ENCODE measurements at places on chromosomes 6 and 20. TPM values are rescaled to one million over a fixed set of nuclear protein-coding genes. Genes with fewer than 3 reads are reported as not detected.

DNA sequence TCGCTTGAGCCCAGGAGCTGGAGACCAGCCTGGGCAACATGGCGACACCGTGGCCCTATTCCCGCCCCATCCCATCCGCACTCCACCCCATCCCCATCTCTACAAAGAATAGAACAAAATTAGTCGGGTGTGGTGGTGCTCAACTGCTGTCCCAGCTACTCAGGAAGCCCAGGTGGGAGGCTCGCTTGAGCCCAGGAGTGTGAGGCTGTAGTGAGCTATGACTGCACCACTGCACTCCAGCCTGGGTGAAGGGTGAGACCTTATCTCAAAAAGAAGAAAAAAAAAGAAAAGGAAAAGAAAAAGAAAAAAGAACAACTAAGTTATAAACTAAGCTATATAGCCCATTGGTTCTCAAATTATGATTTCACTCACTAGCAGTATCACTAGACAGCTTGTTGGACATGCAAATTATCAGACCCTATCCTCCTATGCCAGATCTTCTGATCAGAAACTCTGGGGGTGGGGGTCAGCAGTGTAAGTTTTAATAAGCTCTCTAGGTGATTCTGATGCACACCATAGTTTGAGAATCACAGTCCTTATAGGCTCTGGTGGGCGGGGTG, 491 bp upstream of the ITCH start:
- DNase-seq, result peak; percentile 73
- H3K27ac ChIP-seq, result peak overlapping the region; percentile 95
- peaks cover 47% of the 10 kb centered on the region for H3K4me1 ChIP-seq
- peak overlapping the region; percentile 86 for H3K4me3 ChIP-seq

DNA sequence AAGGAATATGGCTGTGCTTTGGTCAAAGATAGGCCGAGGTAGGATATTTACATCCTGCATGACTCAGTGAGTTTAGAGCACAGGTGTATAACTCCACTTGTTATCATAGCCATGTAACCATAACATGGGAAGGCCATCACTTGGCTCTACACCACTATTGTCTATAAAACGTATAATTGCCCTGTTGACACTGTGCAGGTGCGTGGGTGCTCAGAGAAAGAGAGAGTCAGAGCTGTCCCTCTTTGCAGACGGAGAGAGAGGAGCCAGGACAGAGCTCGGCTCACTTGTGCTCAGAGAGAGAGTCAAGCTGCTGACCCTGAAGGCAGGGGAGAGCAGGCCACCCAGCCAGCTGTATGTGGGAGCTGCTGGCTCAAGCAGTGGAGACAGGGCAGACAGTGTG, 46.0 kb downstream of the OR2B6 start:
- peaks cover 6% of the 10 kb centered on the region for H3K27me3 ChIP-seq
- no peaks in the 10 kb centered on the region for H3K36me3 ChIP-seq

TMEM217 gene
- not detected for total RNA-seq

GRCh38 chr6:35476004-35476403, 7.8 kb downstream of the RPL10A start:
- peaks cover 46% of the 10 kb centered on the region for H3K36me3 ChIP-seq
- no peak overlapping the region for H3K4me3 ChIP-seq
- no peak for DNase-seq
- H3K27me3 ChIP-seq, result no peaks in the 10 kb centered on the region
- no peak overlapping the region for H3K27ac ChIP-seq

DNA sequence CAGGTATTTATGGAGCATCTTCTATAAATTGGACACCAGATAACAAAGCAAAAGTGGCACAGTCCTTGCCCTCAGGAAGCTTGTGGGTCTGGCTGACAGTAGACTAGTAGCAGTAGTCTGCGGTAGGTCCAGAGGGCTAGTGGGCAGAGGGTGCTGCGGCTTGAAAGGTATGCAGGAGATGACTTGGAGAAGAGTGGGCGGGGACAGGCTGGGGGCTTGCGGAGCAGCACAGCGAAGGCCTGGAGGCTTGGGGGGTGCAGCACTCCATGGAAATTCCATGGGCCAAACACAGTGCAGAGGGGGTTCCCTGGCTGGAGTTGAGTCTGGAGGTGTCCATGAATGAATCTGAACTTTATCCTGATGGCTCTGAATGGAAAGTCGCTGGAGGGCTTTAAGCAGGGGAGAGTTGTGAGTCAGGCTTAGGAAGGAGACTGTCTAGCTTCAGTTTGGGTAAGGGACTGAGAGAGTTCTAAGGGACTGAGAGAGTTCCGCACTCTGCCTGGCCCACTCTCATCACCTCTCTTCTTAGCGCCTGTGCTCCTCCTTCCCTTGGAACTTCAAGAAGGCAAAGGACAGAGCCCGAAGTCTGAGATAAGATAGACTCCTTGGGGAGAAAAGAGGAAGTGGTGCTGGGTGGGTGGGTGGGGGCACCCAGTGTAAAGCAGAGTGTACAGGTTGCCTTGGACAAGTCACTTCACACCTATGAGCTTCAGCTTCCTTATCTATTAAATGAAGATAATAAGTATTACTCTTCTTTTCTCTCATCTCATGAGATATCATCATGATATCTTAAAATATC, 8.8 kb downstream of the PKIG start:
- H3K27me3 ChIP-seq, result no peaks in the 10 kb centered on the region
- DNase-seq, result no peak
- H3K36me3 ChIP-seq, result peaks cover 33% of the 10 kb centered on the region
- peaks cover 67% of the 10 kb centered on the region for H3K4me1 ChIP-seq

DNA sequence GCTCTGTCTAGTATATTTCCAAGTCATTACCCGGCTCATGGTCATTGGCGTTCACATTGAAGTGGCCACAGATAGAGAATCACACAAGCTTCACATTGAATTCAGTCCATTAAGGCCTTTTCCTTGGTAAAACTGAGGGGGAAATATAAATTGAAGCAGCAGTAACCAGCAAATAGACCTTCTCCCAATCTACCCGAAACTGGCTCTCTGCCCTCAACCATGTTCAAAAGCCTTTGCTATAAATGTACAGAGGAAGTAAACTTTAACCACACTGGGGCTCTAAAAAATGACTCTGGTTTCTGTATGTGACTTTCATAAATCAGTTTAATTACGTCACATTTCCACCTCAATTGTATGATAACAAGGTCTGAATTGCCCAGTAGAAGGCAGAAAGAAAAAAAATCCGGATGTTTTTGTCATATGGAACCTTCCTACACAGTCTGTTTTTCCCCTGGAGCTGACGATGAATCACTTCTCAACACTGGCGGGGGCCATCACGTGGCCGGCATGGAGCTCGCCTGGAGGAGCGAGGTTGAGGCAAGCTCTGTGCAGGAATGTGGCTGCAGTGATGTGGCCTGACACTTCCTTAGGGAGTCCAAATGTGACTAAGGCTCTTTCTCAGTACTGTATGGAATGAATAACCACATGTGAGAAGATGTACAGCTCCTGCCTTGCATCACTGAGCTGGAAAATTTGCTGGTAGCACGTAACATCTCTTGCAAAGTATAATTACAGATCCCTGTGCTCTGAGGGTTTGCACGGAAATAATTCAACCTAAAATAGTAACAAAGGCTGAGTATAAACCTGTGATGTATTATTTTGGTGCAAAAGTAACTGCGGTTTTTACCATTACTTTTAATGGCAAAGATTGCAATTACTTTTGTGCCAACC, 58.6 kb upstream of the SNX9 start:
- H3K27me3 ChIP-seq, result no peaks in the 10 kb centered on the region
- no peak overlapping the region for H3K4me3 ChIP-seq
- peak overlapping the region; percentile 76 for H3K27ac ChIP-seq

- peak; percentile 92 for DNase-seq
- H3K27ac ChIP-seq, result no peak overlapping the region
- no peaks in the 10 kb centered on the region for H3K27me3 ChIP-seq
Observed at GRCh38 chr6:127186889-127187288, 68.4 kb downstream of the RSPO3 start.

TRIM15 gene
- total RNA-seq, result not detected

GRCh38 chr6:148771212-148771601, 24.4 kb downstream of the UST start:
- H3K4me1 ChIP-seq, result no peaks in the 10 kb centered on the region
- no peaks in the 10 kb centered on the region for H3K27me3 ChIP-seq
- peak overlapping the region; percentile 45 for H3K27ac ChIP-seq

DNA sequence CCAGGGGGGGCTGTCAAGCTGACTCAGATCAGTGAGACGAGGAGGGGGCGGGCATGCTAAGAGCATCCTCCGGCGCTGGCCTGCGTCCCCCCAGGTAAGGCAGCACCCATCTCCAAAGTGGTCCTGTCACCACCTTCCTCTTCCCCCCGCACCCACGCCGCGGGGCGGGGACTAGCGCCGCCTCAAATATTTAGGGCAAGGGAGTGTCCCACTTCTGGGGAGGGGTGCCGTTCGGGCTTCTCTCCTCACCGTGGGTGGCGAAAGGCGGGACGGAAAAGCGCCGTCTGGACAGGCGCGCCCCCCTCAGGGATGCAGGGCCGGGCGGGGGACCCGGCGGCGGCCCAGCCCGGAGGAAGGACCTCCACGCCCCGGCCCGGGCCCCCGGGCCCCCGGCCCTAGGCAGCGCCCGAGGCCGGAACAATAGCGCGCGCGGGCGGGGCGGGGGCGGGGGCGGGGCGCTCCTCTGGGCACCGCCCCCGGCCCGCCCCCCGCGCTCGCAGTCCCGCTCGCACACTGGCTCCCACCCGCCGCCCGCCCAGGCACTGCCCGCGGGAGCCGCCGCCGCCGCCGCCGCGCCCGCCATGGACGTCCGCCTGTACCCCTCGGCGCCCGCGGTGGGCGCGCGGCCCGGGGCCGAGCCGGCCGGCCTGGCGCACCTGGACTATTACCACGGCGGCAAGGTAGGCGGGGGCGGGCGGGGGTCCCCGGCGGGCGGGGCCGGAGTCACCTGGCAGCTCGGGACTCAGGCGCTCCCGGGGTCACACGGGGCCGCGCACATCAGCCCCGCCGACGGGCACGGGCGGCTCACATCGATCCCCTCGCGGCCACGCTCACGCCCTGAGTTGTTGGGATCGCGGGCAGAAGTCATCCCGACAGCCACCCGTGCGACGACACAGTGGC, at the start of gene TOX2:
Gene TOX2, plus strand, starts transcription at position 542 of the 900 bp plus-strand sequence. Its CDS starts 40 bp downstream, at position 582.
- peak; percentile 86 for DNase-seq
- peaks cover 13% of the 10 kb centered on the region for H3K4me1 ChIP-seq
- peak within 1 kb of the TSS; percentile 46 for H3K27ac ChIP-seq
- H3K4me3 ChIP-seq, result peak within 1 kb of the TSS; percentile 28

GRCh38 chr6:156474507-156475120, 302.6 kb upstream of the ARID1B start:
- H3K4me3 ChIP-seq, result no peak overlapping the region
- no peaks in the 10 kb centered on the region for H3K27me3 ChIP-seq

- DNase-seq, result no peak
- H3K27me3 ChIP-seq, result no peaks in the 10 kb centered on the region
- H3K27ac ChIP-seq, result no peak overlapping the region
- peaks cover 7% of the 10 kb centered on the region for H3K4me1 ChIP-seq
- no peaks in the 10 kb centered on the region for H3K36me3 ChIP-seq
- H3K4me3 ChIP-seq, result no peak overlapping the region
Observed at GRCh38 chr6:139927236-139927635, 552.8 kb upstream of the CITED2 start.

OTOR gene
- not detected for total RNA-seq

SHLD1 gene
- total RNA-seq, result 18.2 TPM

DNA sequence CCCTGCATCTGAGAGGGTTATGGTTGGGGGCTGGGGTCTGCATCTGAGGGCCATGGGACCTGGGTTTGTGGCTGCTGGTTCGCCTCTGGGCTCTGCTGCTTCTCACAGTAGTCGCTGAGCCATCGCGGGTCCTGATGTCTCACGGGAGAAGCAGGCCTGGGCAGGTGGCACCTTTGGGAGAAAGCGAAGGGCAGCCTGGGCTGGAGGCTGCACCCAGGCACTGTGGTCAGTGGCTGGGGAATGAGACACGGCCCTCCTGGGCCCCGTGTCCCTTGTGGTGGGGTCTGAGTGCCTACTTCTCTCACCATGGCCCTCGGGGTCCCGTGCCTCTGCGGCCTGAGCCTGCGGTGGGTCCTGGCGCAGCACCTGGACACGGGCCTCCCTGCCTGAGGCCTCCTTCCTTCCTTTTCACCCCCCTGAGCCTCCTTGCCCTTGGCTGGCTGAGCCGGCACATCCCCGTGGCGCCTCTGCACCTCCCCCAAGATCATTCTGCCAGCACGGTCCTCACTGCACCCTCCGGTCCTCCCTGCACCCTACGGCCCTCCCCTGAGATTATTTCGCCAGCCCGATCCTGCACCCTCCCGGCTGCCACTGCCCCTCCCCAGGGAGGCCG, 206.0 kb downstream of the ERMARD start:
- DNase-seq, result peak; percentile 76
- peaks cover 40% of the 10 kb centered on the region for H3K27me3 ChIP-seq
- H3K36me3 ChIP-seq, result no peaks in the 10 kb centered on the region
- H3K27ac ChIP-seq, result no peak overlapping the region
- H3K4me3 ChIP-seq, result no peak overlapping the region

OR2H2 gene
- total RNA-seq, result not detected

HRH3 gene
- total RNA-seq, result not detected

- DNase-seq, result no peak
- no peak overlapping the region for H3K4me3 ChIP-seq
- peaks cover 15% of the 10 kb centered on the region for H3K27me3 ChIP-seq
- peaks cover 35% of the 10 kb centered on the region for H3K4me1 ChIP-seq
Observed at GRCh38 chr20:62499758-62500236, 24.0 kb upstream of the GATA5 start.

DNA sequence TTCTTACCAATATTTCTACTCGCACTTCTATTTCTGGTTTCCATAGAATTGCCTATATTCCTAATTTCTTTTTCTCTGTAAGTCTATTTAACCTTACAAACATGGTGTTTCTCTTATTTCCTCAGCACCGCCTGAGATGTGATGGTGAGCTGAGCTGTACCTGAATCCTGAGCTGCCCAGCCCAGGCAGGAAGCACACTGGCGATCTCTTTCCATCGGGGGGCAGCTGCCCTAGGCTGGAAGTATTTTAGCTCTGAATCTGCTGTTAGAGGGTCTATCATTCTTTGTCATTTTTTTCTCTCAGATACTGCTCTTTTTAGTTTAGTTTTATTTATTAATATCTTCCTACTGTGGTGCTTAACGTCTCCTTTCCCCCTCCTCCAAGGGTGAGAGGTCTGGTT, 173.4 kb upstream of the SLC35B3 start:
- H3K27me3 ChIP-seq, result no peaks in the 10 kb centered on the region
- no peak for DNase-seq
- no peak overlapping the region for H3K27ac ChIP-seq
- H3K4me3 ChIP-seq, result no peak overlapping the region

GRCh38 chr20:13219327-13220193, 1.5 kb upstream of the ISM1 start:
- H3K27ac ChIP-seq, result no peak overlapping the region
- H3K4me3 ChIP-seq, result peak overlapping the region; percentile 49
- no peak for DNase-seq
- H3K36me3 ChIP-seq, result no peaks in the 10 kb centered on the region

SLC17A9 gene
- total RNA-seq, result 18.8 TPM

ZNF311 gene
- 1.1 TPM for total RNA-seq

GRCh38 chr6:95658886-95659285, 81.6 kb downstream of the MANEA start:
- no peak overlapping the region for H3K4me3 ChIP-seq
- no peak overlapping the region for H3K27ac ChIP-seq
- DNase-seq, result no peak
- H3K27me3 ChIP-seq, result no peaks in the 10 kb centered on the region
- no peaks in the 10 kb centered on the region for H3K36me3 ChIP-seq

GRCh38 chr20:21498195-21498594, 15.7 kb downstream of the NKX2-2 start:
- H3K4me3 ChIP-seq, result no peak overlapping the region
- no peak overlapping the region for H3K27ac ChIP-seq
- no peaks in the 10 kb centered on the region for H3K36me3 ChIP-seq
- H3K27me3 ChIP-seq, result no peaks in the 10 kb centered on the region
- H3K4me1 ChIP-seq, result no peaks in the 10 kb centered on the region
- no peak for DNase-seq

OR2B6 gene
- total RNA-seq, result not detected

GRCh38 chr6:26743157-26743821, 83.7 kb upstream of the ZNF322 start:
- DNase-seq, result no peak
- no peak overlapping the region for H3K4me3 ChIP-seq
- peaks cover 22% of the 10 kb centered on the region for H3K27me3 ChIP-seq
- H3K4me1 ChIP-seq, result no peaks in the 10 kb centered on the region
- no peaks in the 10 kb centered on the region for H3K36me3 ChIP-seq

Data from spleen (tissue), 13 donors.